ENCODE measurements at places on chromosomes 4 and X.
A peak's percentile ranks its signal among the peaks of the same experiment; 100 is the strongest.

- DNase-seq = no peak
Observed at GRCh38 chr4:2648159-2648814, 107.8 kb downstream of the TNIP2 start.

DNA sequence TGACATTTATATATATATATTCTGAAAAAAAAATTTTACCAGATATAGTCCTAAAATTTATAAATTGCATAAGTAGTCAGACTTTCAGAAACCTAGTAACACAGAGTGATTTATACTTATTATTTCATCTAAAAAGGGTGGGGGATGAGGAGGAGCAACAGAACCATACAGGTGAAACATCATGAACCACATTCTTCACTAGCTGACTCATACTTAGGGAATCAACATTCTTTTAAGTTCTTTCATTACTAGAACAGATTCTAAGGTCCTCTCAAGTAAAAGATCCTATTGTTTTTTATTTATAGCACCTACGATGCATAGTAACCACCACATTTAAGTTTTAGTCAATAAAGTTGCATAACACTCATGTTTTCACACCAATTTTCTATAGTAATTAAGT lies 166.1 kb downstream of the LRBA start:
- no peak for DNase-seq

GRCh38 chr4:41569961-41570360 lies 32.0 kb downstream of the LIMCH1 start:
- no peak for DNase-seq

DNA sequence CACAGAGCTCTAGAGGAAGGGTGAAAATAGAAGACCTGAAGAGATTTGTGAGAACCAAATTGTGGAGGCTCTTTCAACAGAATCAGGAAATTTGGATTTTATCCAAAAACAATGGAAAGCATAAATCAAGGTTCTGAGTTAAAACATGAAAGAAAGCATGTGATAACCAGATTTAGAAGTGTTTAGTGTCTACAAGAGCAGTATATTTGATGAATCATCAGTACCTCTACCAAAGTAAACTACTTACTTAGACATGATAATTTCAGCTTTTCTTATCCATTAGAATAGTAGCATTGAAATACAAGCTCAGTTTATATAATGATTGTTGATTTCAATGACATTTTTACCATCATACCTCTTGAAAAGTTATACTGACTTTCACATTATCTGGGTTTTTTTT lies 25.9 kb upstream of the INTU start:
- DNase-seq = no peak

DNA sequence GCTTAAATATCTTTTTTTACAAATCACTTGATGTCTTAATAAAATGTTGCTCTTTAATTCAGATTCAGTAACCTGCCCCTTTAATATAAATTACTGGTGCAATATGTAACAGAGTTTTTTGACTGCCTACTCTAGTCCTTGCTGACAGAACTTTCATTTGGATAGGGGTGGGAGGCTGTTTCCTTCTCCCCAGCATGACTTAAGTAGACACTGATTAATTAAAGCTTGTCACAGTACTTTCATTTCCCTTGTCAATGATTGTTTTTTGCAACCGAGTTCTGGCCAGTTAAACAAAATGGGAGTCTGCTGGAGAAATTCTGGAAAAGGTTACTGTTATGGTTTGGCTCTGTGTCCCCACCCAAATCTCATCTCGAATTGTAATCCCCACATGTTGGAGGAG lies 37.3 kb upstream of the BBS12 start:
- no peak for DNase-seq

- peak; percentile 48 for DNase-seq
Observed at GRCh38 chrX:155262970-155263754, 1.1 kb downstream of the RAB39B start.

DNA sequence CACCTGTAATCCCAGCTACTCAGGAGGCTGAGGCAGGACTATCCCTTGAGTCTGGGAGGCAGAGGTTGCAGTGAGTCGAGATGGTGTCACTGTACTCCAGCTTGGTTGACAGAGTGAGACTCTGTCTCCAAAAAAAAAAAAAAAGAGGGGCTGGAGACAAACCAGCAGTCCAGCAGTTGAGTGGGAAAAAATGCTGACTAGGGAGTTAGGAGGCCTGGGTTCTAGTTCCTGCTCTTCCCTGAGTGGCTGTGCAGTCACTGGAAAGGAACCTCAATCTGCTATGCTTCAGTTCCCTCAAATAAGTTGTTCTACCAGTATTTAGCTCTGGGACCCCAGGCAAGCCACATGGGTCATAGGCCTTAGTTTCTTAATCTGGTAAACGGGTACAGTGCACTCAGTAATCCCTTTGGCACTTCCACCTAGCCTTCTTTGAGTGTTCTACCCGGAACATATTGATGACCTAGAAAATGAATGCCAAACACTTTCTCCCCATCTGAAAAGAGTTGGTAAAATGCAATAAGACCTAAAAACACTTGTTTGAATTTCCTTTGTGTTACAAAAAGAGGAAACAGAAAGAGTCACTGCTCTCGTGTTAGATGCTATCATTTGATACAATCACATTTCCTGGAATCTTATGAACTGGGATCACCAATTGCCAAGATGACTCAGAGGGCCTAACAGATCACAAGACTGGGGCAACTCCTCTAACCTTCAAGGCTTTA lies 99.3 kb upstream of the EGFL6 start:
- DNase-seq = no peak

- no peak for DNase-seq
Observed at GRCh38 chr4:128769011-128769410, 40.5 kb upstream of the JADE1 start.

DNA sequence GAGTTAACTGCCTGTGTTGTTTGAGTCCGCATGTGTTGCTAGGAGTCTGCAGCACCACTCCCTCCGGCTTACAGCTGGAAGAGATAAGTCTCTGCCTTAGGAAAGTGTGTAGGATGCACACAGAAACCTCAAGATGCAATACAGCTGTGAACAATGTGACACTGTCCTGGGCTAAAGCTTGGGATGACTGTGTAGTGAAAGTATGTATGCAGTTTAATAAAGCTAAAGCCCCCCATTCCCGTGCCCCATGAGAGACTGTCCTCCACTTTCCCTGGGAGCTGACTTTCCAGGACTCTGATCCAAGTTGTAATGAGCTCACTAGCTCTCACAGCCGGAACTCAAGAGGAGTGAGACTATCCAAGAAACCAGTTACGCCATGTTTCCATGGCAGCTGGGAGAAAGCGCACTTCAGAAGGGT lies 156.6 kb upstream of the FTHL17 start:
- no peak for DNase-seq

- DNase-seq = no peak
Observed at GRCh38 chr4:176840166-176840565, 47.4 kb upstream of the VEGFC start.

GRCh38 chr4:98642991-98643426 lies 15.4 kb downstream of the TSPAN5 start:
- DNase-seq = no peak

DNA sequence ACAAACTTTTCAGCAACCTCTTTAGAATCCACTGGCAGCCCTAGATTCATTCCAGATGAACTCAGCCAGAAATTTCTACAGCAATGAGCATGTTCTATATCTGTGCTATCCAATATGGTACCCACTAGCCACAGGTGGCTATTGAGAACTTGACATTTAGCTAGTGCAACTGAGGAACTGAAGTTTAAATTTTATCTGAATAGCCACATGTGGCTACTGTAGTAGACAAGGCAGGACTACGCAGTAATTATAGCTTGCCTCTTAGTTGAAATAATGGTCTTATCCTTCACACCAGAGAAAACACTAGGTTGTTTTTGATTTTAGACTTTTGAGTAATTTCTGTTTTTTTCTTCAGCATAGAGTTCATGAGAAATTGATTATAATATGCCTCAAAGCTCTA lies 2.6 kb upstream of the TCEANC start:
- no peak for DNase-seq

DNA sequence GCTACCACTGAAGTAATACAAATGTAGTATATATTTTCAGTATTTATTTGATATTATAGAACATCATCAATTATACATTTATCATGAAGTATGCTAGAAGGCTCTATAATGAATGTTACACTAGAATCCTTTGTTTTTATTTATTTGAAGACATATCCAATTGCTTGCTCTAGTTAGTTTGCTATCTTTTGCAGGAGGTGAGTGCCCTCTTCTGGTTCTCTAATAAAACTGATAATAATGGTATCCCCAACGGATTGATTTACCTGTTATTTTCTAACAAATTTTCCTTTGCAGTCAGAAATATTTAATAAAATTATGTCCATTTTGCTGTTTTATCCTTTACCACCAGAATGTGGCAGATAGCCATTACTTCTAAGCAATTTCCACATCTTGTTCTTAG lies 274.3 kb upstream of the TACR3 start:
- DNase-seq = no peak

DNA sequence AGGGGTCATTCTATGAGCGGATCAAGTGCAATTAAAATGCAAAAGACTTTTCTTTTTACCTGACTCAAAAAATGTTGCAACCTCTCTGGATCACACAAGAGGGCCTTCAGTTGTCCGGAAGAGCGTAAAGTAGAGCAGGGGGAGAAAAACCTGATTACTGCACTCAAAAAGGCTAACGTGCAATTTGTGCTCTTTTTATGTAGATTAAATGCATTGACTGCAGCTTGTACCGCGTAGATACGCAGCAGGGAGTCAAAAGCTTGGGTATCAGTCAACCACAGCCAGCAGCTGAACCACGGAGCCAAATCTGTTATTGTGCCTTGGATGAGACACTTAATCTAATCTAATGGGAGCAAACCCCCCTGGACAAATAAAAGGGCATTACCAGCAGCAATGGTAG lies 107.3 kb upstream of the RAI2 start:
- DNase-seq = no peak

DNA sequence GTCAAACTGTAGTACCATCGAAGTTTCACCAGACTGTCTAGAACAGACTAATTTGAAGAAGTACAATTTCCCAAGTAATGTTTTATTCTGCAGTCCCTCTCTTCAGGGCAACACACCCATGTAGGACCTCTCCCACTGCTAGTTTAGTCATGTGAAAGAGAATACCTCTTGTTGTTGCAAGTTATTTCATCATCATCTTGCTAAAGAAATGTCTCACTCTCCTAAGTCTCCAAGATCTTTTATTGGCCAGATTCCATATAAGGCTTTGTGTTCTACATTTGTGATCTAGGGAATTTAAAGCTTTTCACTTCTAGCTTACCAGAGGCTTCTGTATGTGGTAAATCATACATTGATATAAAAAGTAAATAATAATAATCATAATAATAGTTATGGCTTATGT lies 745.3 kb upstream of the MAGEB2 start:
- DNase-seq = no peak

GRCh38 chr4:182827166-182827565 lies 90.0 kb downstream of the DCTD start:
- no peak for DNase-seq

DNA sequence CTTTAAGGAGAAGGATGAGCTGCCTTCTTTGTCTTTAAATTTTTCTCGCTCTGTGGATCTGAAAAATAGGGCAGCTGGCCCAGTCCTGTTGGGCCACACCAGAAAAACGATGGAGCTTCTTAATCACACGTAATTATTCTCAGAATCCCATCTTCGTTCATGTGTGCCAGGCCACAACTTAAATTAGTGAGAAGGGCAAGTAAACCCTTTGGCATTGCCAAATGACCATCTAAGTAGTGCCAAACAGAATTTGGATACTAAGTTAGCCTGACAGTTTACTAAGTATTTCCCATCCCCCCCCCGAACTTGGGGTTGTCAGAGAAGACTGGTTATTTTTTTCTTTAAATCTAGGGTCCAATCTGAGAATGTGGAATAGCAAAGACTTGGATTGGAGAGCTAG lies 62.0 kb downstream of the CASP3 start:
- DNase-seq = no peak

DNA sequence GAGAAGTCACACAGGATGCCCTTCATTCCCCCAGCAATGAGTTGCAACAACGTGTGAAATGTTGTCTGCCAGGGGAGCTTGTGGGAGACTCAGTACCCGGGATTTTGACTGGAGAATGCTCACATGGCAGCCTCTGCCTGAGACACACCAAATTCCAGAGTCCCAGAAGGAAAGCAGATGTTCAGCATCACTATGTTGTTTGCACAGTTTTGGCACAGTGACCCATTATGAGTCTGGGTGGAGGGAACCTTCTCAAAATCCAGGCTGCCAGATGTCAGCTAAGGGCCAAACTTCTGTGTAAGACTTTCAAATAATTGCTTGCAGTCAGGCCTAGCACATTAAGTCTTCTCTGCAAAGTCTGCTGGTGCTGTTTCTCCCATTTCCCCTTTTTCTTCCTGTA lies 1029.7 kb upstream of the TENM3 start:
- no peak for DNase-seq

DNA sequence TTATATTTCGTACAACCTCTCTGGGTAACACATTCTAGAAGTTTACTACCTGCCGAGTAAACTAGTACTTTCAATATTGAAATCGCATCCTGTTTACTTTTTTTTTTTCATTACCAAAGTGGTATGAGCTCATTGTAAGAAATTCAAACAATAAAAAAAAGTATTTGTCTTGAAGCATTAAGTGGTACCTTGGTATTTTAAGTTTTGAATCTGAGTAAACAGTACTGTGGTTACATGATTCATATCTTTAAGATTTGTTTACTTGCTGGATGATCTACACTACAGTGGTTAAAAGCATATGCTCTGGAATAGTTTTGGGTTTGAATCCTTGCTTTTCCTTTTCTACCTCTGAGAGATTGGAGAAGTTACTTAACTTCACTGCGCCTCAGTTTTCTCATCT lies 3.8 kb upstream of the MMGT1 start:
- DNase-seq = peak; percentile 8

GRCh38 chrX:123171781-123172180 lies 12.3 kb upstream of the GRIA3 start:
- DNase-seq = no peak

- DNase-seq = no peak
Observed at GRCh38 chr4:131644619-131645018, 1504.5 kb upstream of the PCDH10 start.

DNA sequence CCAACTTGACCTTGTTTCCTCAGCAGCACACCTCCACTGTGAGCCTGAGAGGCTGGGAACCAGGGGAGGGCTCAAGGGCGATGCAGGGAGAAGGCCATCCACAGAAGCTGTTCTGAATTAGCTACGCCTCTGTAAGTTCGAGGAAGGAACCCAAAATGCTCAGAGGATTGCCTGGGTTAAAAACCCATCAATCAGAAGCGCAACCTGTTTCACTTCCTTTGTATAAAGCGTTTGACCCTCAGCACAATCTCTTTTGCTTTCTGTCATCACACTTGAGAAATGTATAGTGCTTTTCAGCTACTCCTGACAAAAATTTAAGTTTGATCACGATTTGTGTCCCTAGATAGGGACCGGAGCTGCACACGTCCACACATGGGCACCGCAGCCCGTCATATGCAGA lies 48.0 kb upstream of the MAP3K15 start:
- DNase-seq = no peak

DNA sequence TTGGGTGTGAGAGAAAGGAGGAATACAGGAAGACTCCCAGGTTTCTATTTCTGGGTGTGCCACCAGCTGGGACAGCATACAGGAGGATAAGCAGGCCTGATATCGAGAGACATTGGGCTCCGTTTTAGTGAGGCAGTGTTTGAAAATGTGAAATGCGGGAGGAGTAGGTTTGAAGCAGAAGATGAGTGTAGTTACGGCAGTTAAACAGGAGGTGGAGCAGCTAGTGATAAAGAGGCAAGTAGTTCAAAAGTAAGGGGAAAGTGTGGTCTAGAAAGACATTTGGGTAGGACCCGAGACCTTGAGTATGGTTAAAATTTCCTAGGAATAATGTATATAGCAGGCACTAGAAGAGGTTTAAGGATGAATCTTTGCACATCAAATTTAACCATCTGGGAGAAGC lies 42.4 kb downstream of the DCUN1D4 start:
- DNase-seq = no peak

Measured in CD4-positive, CD25-positive, alpha-beta regulatory T cell (primary cell).